ENCODE measurements at places on chromosomes 1 and 21.

DNA sequence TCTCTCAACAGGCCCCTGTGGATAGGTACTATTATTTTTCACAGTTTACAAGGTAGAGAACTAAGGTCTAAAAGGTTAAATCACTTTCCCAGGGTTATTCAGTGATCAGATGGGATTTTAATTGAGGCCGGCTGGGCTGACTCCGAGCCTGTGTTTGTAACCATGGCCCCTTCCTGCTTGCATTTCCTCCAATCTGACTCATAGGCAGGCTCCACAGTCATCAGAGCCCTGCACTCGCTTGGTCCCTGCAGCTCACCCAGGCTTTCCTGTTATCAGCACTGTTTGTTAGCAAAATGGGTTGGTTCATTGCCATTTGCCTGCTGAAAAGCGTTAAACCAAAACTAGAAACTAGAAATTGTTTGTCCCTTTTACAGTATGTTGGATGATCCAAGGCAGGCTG, 41.4 kb upstream of the LMX1A start:
- DNase-seq = no peak
- peaks cover 14% of the 10 kb centered on the region for H3K27me3 ChIP-seq
- peaks cover 8% of the 10 kb centered on the region for H3K4me1 ChIP-seq
- H3K4me3 ChIP-seq = no peak overlapping the region

- DNase-seq = no peak
- no peaks in the 10 kb centered on the region for H3K36me3 ChIP-seq
- no peak overlapping the region for H3K4me3 ChIP-seq
- no peak overlapping the region for H3K27ac ChIP-seq
These were observed 16.9 kb downstream of the RAB7B start for GRCh38 chr1:205986292-205986691.

DNA sequence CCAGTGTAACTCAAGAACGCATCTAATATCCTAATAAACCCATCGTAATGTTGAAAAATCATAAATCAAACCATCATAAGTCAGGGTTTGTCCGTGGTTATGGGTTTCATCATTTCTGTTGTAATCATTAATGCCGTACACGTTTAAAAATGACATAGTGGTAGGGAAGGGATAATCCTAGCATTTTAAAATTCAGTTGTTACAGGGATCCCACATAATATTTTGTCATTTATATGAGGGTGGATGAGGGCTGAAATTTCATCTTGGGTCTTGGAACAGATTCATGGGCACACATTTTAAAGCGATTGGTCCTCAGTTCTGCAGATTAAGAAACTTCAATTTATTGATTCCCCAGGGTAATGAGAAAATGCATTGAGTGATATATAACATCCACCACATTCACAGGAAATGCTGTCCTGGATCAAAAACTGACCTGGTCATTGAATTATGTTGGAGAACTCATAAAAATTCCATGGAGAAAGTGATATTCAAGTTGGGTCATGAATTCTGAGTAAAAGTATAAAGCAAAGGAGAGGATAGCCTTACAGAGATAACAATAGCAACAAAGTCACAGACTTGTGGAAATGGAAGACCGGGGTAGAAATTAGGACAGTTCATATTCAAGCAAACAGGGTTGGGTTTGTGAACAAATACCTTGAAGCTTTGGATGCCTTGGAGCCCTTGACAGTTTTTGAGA, 1527.3 kb upstream of the TPTE start:
- H3K4me3 ChIP-seq = no peak overlapping the region
- peaks cover 15% of the 10 kb centered on the region for H3K27me3 ChIP-seq
- H3K36me3 ChIP-seq = peaks cover 30% of the 10 kb centered on the region
- H3K27ac ChIP-seq = no peak overlapping the region

DNA sequence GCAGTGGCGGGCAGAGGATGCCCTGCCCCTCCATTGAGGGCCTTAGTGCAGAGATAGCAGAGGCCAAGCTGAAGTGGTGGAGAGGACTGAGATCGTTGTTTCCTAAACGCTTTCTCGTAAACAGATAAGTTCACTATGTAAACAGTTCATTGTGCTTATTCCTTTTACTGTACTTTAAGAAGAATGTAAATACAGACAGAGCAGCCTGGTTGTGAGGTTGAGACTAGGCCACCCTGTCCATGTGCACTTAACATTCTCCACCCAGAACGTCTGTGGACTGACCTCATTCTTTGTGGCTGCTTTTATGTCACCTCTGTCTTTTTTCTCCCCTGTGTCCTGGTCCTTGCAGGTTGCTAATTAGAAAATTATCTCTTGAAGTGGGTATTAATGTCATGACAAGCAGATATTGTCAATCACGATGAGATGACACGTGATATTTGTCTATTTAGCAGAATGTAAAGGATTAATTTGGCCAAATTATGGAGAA, 8.5 kb downstream of the CENPS start:
- H3K27me3 ChIP-seq = no peaks in the 10 kb centered on the region
- DNase-seq = no peak
- H3K4me1 ChIP-seq = no peaks in the 10 kb centered on the region
- no peaks in the 10 kb centered on the region for H3K36me3 ChIP-seq

DNA sequence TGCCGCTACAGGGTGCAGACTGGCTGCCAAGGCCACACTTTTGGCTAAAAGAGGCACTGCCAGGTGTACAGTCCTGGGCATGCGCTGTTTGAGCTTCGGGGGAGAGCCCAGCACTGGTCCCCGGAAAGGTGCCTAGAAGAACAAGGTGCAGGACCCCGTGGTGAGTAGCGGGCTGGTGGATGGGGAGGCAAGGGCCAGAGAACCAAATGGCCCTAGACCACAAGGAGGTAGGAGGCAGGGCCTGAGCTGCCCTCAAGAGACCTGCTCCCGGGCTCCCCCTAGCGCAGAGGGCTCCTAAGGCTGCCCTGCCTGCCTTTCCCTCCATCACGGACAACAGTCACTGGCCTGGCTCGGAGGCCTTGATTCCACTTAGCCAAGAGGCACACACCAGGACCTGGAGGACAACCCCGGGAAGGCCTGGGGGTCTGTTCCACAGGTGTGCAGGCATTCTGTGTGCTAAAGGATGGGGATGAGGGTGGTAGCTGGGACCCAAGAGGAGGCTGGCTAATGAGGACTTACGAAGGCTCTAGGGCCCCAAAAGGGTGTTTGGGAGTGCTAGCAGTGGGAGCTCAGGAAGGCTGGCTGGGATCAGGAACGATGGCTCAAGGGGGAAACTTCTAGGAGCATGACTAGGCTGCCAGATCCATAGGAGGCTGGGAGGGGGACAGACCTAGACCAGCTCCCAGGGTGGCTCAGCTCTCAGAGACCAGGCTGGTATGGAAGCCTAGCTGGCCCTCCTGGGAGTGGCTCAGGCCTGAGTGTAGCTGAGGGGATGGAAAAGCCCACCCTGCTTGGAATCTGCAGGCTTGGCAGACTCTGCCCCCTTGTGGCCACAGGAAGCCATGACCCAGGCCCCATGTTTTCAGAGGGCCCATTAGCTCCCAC, 742 bp downstream of the ARTN start:
- no peaks in the 10 kb centered on the region for H3K4me1 ChIP-seq
- H3K36me3 ChIP-seq = peaks cover 11% of the 10 kb centered on the region
- peak; percentile 36 for DNase-seq
- no peak overlapping the region for H3K27ac ChIP-seq
- peaks cover 13% of the 10 kb centered on the region for H3K27me3 ChIP-seq

Measured in immature natural killer cell (primary cell).